ENCODE measurements at places on chromosomes 6 and 20. TPM values are rescaled to one million over a fixed set of nuclear protein-coding genes. Genes with fewer than 3 reads are reported as not detected.

DNA sequence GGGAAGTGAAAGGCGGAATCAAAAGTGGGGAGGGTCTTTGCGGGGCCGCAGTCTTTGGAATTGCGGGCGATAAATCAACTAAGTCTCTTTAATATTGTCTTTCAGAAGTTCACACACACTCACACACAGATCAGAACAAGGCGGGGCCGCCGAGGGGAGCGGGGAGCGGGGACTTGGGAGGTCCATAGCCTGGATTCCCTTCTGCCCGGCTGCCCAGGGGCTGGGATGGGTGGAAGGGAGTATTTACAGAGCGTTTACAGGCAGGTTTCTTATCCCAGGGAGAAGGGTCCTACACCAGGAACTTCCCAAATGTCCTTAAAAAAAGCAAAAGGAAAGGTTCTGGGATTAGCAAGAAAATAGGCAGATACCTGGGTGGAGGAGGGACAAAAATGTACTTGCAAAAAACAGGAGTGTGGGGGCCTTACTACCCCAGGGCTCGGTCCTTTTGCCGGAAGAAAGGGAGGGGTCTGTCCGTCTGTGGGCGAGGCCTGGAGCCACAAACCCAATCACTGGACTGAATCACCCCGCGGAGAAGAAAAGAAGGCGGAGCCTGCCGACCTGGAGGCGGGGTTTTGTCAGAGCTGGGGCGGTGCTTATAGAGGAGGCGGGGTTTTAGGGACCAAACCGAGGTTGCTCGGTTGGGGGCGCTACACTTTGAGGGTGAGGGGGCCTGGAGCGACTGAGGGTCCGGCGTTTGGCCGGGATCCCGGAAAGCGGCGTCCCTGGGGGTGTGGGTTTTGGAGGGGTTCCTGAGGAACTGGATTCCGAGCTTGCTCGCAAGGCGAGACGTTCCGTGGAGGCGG, 3.2 kb downstream of the PRRT1 start:
- DNase-seq, result peak; percentile 52

The MYO6 gene
- 23.0 TPM for total RNA-seq

The IRF4 gene
- 1.5 TPM for total RNA-seq

DNA sequence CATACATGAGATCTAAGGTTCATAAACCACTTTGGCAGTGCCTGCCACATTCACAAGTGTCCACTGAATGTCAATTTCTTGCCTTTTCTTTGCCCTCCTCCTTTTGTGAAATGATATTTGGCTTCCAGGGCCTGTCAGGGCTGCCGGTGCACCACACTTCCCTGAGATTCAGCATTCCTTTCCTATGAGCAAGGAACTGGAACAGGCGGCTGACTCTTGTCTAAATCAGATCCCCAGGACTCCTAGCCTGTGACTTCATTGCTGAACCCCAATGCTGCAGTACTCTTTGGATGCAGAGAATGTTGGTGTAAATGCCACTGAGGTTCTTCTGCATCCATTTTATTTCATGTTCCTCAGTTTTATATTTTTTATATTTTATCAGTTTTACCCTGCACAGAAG, 172.2 kb downstream of the ARID1B start:
- DNase-seq, result no peak

The TAB2 gene
- 48.8 TPM for total RNA-seq

All from adrenal gland (tissue), 19 donors.